ENCODE measurements at places on chromosomes 5 and 9.
A peak's percentile ranks its signal among the peaks of the same experiment; 100 is the strongest.

- H3K36me3 ChIP-seq: no peaks in the 10 kb centered on the region
- DNase-seq: no peak
- no peak overlapping the region for H3K4me3 ChIP-seq
- no peaks in the 10 kb centered on the region for H3K4me1 ChIP-seq
- no peak overlapping the region for H3K27ac ChIP-seq
These were observed 8.3 kb upstream of the TIFAB start for GRCh38 chr5:135460246-135461033.

GRCh38 chr5:145752534-145752933 is 82.6 kb downstream of the PRELID2 start:
- peaks cover 5% of the 10 kb centered on the region for H3K4me1 ChIP-seq
- no peak overlapping the region for H3K4me3 ChIP-seq
- DNase-seq: no peak
- no peaks in the 10 kb centered on the region for H3K27me3 ChIP-seq

DNA sequence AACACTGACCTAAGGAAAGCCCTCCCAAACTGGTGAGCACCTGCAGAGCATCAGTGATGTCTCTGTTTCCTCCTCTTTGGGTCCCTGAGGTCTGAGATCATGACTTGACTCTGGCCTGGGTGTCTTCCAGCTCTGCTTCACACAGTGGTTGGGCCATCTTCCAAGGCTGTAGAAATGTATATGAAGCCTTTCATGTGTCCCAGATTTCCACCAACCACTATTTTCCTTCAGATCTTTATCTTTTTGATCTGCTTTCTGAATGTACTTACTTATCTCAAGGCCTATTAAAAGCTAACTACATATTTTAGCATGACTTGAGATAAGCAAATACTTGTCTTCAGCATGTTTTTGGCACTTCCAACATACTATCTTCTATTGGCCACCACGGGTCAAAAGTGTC is 47.1 kb downstream of the PRELID2 start:
- no peak overlapping the region for H3K27ac ChIP-seq
- H3K27me3 ChIP-seq: no peaks in the 10 kb centered on the region
- no peak for DNase-seq
- H3K4me1 ChIP-seq: no peaks in the 10 kb centered on the region

DNA sequence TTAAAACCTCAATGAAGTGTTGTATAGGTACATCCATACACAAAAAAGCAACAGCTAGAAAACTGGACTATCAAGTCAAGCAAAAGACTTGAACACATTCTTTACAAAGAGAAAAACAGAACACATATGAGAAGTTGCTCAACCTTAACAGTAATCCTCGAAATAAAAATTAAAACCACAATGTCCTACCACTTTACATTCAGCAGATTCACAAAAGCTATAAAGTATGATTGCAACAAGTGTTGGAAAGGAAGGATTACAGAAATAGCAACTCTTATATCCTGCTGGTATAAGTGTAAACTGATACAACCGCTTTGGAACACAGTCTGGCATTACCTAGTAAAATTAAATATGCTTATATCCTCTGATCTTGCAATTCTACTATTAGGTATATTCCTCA is 28.5 kb upstream of the GOLGA1 start:
- H3K27me3 ChIP-seq: no peaks in the 10 kb centered on the region
- peaks cover 19% of the 10 kb centered on the region for H3K4me1 ChIP-seq
- no peak overlapping the region for H3K27ac ChIP-seq
- H3K4me3 ChIP-seq: no peak overlapping the region
- DNase-seq: no peak

DNA sequence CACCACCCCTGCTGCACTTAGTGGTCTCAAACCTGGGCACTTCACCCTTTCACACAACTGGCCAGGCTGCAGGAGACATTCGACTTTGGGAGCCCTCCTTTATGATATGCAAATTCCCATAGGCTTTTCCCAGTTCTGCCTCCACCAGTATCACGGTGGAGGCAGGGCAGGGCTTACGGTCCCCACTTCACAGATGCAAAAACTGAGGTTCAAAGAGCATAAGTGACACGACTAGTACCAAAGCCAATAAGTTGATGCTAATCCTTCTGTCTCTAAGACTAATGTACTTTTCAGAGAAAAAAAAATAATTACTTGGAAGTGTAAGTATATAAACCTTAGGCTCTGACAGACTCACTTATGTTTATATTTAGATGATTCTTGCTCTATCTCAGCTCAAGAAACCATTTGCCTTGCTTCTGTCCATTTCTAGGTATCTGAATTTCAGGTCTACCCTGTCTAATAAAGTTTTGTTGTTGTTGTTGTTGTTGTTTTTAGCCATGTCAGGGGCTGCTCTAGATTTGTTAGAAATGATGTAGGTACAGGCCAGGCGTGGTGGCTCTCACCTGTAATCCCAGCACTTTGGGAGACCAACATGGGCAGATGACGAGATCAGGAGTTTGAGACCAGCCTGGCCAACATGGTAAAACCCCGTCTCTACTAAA is 10.7 kb downstream of the GALNT10 start:
- no peak for DNase-seq
- H3K27me3 ChIP-seq: no peaks in the 10 kb centered on the region

DNA sequence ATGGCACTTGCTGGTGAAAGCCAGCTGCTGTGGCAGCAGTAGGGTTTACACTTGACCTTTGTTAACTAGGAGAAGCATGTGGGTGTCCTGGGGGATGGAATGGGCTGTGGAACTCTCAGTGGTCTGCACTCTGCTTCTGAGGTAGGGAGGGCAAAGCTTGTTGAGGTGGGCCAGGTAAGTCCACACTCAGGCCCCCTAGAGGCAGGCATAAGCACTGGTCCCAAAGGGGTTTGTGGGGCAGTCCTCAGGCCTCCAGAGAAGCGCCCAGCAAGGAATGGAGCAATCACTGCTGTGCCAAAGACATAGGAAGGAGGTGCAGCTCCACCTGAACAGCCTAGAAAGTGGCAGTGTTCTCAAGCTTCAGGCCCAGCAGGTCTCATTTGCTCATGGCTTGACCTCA is 34.7 kb downstream of the INSL4 start:
- no peak overlapping the region for H3K27ac ChIP-seq
- H3K4me1 ChIP-seq: peaks cover 5% of the 10 kb centered on the region
- no peak overlapping the region for H3K4me3 ChIP-seq
- DNase-seq: no peak
- H3K27me3 ChIP-seq: no peaks in the 10 kb centered on the region

DNA sequence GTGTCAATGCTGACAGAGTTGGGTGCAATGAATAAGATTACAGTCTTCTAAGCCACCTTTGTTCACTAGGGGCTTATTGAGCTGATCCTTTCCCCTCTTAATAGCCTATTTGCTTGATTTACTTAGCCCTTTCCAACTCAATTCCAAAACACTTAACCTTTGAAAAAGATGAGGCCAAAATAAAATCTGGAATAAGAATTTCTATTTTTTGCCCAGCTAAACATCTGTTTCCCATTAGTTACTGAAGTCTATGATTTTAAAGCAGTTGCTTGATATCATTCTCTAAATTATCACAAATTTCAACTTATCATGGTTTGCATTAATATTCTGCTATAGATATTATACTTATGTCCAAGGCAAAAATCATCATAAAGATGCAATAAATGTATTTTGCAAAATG is 1272.0 kb upstream of the ACO1 start:
- no peaks in the 10 kb centered on the region for H3K4me1 ChIP-seq
- no peak overlapping the region for H3K27ac ChIP-seq
- no peaks in the 10 kb centered on the region for H3K36me3 ChIP-seq

DNA sequence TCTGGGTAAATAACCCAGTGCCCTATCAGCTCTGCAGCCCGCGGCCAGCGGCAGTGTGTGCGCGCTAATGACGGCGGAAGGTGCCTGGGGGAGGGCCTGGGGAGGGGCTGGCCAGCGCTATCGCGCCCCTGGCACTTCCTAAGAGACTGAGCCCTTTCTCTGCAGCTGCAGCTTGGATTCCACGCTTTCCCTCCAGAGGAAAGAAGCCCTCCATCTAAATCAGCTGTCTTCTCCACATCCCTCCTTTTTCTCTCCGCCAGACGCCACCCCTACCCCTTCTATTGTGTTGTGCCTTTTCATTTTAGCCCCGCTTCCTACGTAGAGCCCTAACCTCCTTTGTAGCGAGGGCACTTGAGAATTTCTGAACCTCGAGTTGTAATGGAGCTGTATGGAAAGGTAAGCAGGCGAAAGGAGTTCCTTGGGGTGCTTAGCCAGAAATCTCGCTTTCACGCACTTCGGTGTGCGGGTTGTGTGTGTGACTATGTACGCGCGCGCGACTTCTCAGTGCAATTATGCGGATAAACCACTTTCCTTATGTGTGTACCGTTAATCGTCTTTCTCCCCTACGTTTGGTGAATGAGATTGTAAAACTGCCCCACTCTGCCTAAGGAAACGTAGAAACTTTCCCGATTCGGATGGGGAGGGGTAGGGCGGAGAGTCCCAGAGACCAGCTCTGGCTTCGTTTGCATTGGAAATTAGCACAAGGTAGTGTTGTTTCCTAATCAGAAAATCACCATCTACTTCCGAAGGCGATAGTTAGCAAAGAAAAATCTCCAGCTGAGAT is 664 bp upstream of the RAB3C start:
- no peaks in the 10 kb centered on the region for H3K36me3 ChIP-seq
- DNase-seq: no peak
- no peak overlapping the region for H3K27ac ChIP-seq
- peak overlapping the region; percentile 77 for H3K4me3 ChIP-seq

DNA sequence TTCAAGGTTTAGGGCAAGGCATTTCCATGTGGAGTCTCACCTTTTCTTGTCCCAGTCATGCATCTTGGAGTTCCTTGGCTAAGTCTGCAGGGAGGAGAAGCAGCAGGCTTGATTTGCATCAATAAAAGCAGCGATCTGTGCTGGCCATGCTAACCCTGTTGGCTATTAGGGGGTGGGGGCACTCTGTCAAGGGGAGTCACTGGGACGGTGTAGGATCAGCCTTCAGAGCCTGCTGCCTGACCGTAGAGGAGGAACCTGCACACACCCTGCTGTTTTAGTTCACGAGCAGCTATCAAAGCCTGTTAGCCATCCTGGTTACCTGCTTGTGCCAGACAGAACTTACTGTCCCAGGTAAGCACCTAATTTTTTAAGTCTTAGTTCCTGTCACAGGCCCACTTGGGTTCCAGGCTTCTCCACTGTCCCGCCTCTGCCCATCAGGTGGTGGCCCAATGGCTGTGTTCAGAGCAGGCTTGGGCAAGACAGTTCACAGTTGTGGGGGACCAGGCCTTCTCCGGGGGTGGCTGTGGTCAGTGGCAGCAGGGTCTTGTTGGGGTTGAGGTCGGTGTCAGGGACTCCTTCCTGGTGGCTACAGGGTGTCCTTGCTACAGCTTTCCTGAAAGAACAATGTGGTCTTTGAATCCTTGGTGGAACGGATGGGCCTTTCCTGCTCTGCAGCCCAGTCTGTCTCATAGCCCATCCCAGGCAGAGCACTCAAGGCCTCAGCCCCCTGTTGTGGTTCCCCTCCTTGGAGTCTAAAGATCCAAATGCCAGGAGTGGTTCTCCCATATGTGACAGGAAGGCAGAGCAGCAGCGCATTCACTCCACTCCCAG is 43.7 kb downstream of the SECISBP2 start:
- no peak for DNase-seq
- no peak overlapping the region for H3K4me3 ChIP-seq
- peaks cover 7% of the 10 kb centered on the region for H3K4me1 ChIP-seq

- H3K27ac ChIP-seq: peak overlapping the region; percentile 21
- H3K4me1 ChIP-seq: peaks cover 20% of the 10 kb centered on the region
- H3K27me3 ChIP-seq: no peaks in the 10 kb centered on the region
- H3K36me3 ChIP-seq: peaks cover 80% of the 10 kb centered on the region
These were observed 28.8 kb downstream of the SMARCA2 start for GRCh38 chr9:2043881-2044462.

DNA sequence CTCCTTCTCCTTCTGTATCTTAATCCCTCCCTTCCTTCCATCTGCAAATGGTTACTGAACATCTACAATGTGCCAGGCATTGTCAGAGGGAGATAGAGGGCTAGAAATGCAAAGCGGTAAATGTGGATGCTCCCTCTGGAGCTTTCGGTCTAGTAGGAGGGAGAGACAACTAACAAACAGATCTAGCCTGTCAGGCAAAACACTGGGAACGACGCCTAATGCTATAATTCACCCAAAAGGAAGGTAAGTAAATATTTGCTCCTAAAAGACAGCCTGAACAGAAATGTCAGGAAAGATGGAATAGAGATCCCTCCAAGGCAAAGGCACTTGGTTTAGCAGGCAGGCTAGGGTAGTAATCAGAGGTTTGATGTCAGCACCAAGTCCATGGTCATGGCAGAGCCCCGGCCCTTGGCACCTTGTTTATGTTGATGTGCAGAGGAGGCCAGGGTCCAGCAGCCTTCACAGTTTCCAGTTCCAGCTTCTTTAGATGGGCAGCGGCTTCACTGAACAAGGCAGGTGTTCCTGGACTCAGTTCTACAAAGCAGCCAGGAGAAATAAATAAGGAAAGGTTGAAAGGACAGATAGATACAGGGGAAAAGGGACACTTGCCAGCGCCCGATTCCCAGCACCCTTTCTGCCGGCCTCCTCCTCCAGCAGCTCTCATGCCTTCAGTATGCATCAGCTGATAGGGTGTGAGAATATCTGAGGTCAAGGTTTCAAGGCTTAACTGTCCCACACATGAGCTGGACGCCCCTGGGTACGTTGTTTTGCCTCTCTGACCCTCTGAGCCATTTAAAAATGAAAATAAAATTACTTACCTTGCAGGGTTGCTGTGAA is 46.5 kb upstream of the FRRS1L start:
- H3K27ac ChIP-seq: no peak overlapping the region
- no peaks in the 10 kb centered on the region for H3K36me3 ChIP-seq
- no peak overlapping the region for H3K4me3 ChIP-seq
- peaks cover 8% of the 10 kb centered on the region for H3K27me3 ChIP-seq
- H3K4me1 ChIP-seq: no peaks in the 10 kb centered on the region
- DNase-seq: no peak

DNA sequence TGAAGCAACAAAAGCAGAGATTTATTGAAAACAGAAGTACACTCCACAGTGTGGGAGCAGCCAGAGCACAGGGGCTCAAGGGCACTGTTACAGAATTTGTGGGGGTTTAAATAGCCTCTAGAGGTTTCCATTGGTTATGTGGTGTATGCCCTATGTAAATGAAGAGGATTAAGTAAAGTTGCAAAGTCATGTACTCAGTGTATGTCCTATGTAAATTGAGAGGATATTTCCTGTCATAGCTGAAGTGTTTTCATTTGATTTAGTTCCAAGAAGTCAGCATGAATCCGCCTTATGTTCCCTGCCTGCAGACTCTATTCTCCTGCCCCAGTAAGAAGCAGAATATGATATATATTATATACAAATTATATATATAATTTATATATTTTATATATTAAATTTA is 966.0 kb upstream of the COX7C start:
- H3K27ac ChIP-seq: no peak overlapping the region
- DNase-seq: no peak
- no peaks in the 10 kb centered on the region for H3K27me3 ChIP-seq

- no peaks in the 10 kb centered on the region for H3K27me3 ChIP-seq
- H3K27ac ChIP-seq: no peak overlapping the region
- no peak overlapping the region for H3K4me3 ChIP-seq
- peaks cover 13% of the 10 kb centered on the region for H3K4me1 ChIP-seq
These were observed 4.7 kb downstream of the APC start for GRCh38 chr5:112742424-112742823.
